AG04449 (cell line): ENCODE measurements at places on chromosomes 1 and 21.

- no peak for DNase-seq
These were observed 77.4 kb downstream of the STUM start for GRCh38 chr1:226625832-226626576.

GRCh38 chr1:151867765-151868411, 14.4 kb upstream of the THEM5 start:
- DNase-seq: peak; percentile 33

DNA sequence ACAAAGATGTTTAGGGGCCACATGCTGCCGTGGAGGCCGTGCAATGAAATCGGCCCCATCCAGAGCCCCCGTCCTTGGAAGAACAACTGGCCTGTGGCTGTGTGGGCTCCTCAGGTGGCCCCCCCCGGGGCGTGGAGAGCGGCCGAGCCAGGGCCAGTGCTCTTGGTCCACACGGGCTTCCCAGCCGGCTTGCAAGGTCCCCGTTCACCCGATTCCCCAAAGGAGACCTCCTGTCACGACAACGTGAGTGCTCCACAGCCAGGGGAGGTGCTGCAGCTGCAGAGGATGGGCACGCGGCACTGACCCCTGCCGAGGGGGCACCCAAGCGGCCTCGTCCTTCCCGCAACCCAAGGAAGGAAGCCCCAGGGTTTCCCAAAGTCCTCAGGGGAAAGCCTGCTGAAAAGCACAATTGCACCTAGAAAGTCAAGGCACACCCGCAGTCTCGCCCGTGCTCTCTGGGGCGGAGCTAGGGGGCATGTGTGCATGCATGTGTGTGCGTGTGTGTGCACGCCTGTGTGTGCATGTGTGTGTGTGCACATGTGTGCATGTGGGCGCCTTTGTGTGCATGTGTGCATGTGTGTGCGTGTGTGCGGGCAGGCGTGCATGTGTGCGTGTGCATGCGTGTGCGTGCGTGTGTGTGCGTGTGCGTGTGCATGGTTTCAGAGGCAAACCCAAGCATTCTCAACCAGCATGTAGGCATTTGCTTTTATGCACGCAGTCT, 48.2 kb downstream of the SLX9 start:
- no peak for DNase-seq

DNA sequence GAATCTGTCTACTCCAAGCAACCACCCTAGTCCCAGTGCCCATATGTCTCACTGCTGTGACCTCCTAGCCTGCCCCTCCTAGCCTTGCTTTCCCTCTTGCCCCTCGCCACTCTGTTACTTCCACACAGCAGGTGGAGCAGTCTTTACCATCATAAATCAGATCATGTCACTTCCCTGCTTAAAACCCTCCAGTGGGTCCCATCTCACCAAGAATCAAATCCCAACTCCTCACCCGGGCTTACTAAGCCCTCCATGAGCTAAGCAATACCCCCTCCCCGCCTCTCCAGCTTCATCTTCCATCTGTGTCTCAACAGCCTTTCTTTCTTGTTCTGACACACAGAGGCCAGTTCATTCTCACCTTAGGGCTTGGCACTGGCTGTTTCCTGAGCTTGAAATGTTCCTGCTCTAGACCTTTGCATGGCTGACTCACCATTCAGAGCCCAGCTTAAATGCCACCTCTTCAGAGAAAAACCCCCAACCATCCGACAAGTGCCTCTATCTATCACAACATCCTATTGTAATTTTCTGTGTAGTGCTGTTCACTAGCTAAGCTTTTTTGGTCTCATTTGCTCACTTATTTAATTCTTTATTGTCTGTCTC, 22.3 kb downstream of the KNCN start:
- no peak for DNase-seq

DNA sequence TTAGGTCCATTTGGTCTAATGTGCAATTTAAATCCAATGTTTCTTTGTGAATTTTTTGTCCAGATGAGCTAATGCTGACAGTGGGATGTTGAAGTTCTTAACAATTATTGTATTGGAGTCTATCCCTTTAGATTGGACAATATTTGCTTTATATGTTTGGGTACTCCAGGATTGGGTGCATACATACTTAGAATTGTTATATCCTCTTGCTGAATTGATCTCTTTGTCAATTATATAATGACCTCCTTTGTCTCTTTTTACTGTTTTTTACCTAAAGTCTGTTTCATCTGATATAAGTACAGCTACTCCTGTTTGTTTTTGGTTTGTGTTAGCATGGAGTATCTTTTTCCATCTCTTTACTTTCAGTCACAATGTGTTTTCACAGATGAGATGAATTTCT, 22.2 kb downstream of the CD55 start:
- no peak for DNase-seq

GRCh38 chr21:25324666-25325065, 282.6 kb downstream of the MRPL39 start:
- no peak for DNase-seq

- no peak for DNase-seq
These were observed 11.6 kb downstream of the OBSCN start for GRCh38 chr1:228219245-228219961.

DNA sequence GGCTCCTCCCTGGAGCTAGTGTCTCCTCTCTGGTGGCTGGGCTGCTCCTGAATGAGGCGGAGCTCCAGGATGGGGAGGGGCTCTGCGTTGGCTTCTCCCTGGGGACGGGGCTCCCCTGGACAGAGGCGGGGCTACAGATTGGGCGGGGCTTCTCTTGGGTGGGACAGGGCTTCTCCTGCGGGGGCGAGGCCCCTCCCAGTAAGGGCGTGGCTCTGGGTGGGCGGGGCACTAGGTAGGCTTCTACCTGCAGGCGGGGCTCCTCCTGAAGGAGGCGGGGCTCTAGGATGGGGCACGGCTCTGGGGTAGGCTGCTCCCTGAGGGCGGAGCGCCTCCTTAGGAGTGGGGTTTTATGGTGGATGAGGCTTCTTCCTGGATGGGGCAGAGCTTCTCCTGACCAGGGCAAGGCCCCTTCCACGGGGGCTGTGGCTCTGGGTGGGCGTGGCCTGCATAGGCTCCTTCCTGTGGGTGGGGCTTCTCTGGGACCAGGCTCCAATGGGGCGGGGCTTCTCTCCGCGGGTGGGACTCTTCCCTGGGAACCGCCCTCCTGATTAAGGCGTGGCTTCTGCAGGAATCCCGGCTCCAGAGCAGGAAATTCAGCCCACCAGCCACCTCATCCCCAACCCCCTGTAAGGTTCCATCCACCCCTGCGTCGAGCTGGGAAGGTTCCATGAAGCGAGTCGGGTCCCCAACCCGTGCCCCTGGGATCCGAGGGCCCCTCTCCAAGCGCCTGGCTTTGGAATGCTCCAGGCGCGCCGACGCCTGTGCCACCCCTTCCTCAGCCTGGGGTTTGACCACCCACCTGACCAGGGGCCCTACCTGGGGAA, 22.7 kb upstream of the ARF1 start:
- DNase-seq: no peak

DNA sequence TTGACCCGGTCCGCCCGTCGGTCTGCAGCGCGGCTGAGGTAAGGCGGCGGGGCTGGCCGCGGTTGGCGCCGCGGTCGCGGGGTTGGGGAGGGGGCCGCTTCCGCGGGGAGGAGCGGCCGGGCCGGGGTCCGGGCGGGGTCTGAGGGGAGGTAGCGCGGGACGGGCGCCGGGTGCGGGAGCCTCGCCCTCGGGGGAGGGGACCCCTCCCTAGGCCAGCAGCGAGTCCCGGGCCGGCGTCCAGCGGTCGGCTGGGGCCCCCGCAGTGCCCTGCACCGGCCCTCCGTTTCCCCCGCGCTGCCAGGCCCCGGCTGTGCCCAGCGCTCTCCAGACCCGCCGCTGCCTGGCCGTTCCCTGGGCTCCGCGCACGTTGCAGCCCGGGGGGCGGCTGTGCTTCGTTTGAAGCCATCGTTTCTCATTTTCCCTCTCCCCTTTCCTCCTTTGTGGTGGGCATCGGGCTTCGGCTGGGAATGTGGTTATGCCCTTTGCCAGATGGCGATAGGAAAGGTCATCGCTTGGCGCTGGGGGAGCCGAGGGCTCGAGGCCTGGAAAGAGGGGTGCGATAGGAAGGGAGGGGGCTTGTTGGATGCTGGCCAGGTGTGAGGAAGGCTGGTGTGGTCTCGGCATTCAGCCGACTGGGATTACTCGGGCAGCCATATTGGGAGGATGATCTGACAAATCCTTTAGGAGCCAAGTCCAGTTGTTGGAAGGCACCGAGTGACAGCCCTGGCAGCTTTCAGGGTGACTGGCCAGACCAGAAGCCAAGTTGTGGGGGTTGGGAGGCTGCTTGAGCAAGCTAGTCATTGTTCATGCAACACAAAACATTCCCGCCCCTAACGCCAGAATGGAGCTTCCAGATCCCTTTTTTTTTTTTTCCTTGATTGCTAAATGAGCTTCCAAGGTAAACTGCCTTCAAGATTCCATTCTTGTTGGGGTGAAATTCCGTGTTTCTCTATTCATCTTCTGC, 753 bp downstream of the KIF1B start:
- peak; percentile 54 for DNase-seq

- DNase-seq: no peak
These were observed 7.3 kb upstream of the SAMD11 start for GRCh38 chr1:916173-917075.

DNA sequence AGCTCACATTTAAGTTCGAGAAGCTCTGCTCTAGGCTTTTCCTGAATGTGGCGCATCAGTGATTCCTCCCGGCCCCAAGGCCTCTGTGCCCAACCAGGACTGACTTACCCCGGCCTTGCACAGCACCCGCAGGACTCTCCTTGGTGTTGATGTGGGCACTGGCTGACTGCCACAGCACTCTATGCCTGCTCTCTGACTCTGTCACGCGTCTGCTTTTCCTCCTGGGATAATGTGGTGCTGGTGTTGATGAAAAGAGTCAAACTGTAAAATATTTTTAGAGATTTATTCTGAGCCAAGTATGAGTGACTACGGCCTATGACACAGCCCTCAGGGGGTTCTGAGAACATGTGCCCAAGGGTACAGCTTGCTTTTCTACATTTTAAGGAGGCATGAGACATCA, 15.5 kb upstream of the SLC2A5 start:
- no peak for DNase-seq

DNA sequence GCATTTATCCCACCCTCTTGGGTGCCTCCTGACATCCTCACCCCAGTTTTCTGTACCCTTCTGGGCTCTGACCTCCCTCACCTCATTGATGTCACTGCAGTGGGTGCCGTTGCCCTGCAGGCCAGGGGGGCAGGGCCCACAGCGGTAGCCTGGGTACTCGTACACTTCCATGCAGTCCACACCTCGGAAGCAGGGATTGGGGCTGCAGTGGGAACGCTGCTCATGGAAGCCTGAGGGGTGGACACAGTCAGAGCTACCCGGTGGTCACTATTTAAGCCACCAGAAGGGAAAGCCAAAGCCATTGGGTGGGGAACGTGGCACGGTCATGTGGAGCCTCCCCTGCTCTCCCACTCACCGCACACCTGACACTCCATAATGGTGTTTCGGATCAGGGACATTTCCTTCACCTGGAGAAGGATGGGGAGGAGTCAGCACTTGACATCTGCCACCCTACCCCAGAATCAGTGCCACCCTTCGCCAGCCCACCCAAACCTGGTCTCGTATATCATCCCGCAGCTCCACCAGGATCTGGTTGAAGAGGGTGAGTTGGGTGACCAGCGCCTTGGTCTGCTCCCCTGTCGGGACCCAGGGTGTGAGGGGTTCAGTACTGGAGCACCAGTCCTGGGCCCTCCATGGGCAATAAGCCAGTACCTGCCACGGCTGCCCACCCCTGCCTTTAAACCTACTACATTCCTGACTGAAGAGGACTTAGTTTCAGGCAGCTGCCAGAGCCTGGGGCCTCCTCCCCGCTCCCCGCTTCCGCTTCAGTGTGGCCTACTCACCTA, 4.8 kb downstream of the THBS3 start:
- DNase-seq: no peak

GRCh38 chr1:188708795-188709535, 1768.7 kb downstream of the BRINP3 start:
- DNase-seq: no peak

GRCh38 chr1:184503221-184503749, 116.5 kb downstream of the C1orf21 start:
- DNase-seq: no peak

GRCh38 chr1:28411656-28412055, 42.1 kb downstream of the PHACTR4 start:
- no peak for DNase-seq

GRCh38 chr1:40956407-40956806, 23.1 kb upstream of the CTPS1 start:
- DNase-seq: no peak

GRCh38 chr1:89761901-89762300, 58.9 kb upstream of the LRRC8D start:
- DNase-seq: no peak

DNA sequence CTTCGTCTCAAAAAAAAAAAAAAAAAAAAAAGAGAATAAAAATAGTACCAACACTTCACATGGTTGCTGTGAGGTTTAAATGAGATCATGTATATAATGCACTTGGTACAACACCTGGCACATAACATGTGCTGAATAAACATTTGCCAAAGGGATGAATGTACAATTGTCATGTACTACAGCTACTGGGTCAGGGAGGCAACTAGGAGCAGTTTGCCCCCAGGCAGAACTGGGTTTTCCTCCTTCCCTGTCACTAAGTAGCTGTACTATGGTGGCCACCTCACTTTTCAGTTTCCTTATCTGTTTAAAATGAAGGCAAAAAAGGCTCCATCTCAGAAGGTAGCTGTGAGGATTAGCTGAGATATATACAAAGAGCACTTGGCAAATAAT, 11.5 kb downstream of the AK2 start:
- no peak for DNase-seq

GRCh38 chr1:209835782-209836298, 8.1 kb downstream of the UTP25 start:
- DNase-seq: peak; percentile 37

DNA sequence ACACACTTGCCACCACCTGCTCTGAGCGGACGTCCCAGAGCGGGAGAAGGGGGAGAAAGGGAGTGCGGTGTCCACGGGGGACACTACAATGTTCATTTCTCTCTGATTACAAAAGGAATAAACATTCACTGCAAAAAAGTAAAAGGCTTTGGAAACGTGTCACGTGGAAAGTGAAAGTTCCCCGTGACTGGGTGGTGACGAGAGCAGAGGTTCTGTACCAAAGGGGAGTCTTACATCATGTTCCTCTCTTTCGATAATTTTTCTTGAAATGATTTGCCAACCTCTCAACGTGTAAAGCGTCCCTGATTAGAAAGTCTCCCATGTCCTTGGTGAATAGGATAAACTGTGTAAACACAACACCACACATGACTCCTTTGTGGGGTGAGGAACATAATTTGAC, 22.0 kb upstream of the PRDM15 start:
- no peak for DNase-seq

GRCh38 chr1:150083907-150084306, 16.3 kb downstream of the VPS45 start:
- DNase-seq: no peak

GRCh38 chr1:220819467-220820026, 32.8 kb downstream of the MTARC1 start:
- no peak for DNase-seq
